ENCODE measurements at places on chromosomes 2 and 18. TPM values are rescaled to one million over a fixed set of nuclear protein-coding genes. Genes with fewer than 3 reads are reported as not detected.

DNA sequence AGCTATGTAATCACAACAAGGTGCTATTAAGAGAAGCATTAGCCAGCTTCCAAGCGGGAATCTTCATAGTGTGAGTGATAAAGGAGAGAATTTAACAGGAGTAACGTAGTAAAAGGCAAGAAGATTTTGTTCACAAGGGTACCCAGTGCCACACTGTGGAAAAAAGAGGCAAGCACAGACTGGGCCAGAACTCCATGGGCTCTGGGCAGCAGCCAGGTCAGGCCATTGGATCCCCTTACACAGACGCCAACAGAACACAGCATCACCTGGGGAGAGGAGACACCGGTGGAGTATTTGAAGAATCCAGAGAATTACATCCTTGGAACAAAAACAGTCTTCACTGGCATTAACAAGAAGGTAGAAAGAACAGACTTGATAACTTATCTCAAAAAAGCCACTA is 21.2 kb downstream of the AMER3 start:
- no peak overlapping the region for H3K4me3 ChIP-seq
- no peaks in the 10 kb centered on the region for H3K4me1 ChIP-seq
- DNase-seq: no peak
- no peak overlapping the region for H3K27ac ChIP-seq

- no peaks in the 10 kb centered on the region for H3K36me3 ChIP-seq
- no peak overlapping the region for H3K27ac ChIP-seq
- H3K4me1 ChIP-seq: peaks cover 13% of the 10 kb centered on the region
- DNase-seq: no peak
Measured at GRCh38 chr2:109352898-109353689, 224.1 kb downstream of the SH3RF3 start.

DNA sequence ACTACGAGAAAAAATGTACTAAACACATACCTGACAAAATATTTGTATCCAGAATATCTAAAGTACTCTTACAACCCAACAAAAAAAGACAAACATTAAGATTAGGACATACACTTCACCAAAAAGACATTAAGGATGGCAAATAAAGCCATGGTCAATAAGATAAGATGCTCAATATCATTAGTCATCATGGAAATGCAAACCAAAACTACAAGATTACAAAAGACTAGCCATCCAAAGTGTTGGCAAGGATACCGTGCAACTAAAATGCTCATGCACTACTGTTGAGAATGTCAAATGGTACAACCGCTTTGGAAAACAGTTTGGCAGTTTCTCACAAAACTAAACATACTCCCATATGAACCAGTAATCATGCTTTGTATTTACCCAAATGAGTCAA is 29.7 kb downstream of the MAP3K2 start:
- no peak overlapping the region for H3K27ac ChIP-seq
- peaks cover 53% of the 10 kb centered on the region for H3K4me1 ChIP-seq
- no peak overlapping the region for H3K4me3 ChIP-seq
- H3K36me3 ChIP-seq: peaks cover 2% of the 10 kb centered on the region
- H3K27me3 ChIP-seq: no peaks in the 10 kb centered on the region

GRCh38 chr2:102604769-102605168 is 14.6 kb upstream of the SLC9A2 start:
- DNase-seq: no peak
- no peak overlapping the region for H3K4me3 ChIP-seq
- no peaks in the 10 kb centered on the region for H3K4me1 ChIP-seq
- H3K36me3 ChIP-seq: no peaks in the 10 kb centered on the region

GRCh38 chr2:61993422-61994024 is 88.0 kb downstream of the COMMD1 start:
- DNase-seq: no peak
- peaks cover 2% of the 10 kb centered on the region for H3K4me1 ChIP-seq
- H3K4me3 ChIP-seq: no peak overlapping the region

KIF3C gene
- total RNA-seq: 1.8 TPM

FBXO48 gene
- total RNA-seq: 1.8 TPM

SULT1C2 gene
- total RNA-seq: not detected

TAF4B gene
- 13.4 TPM for total RNA-seq
